ENCODE measurements at places on chromosomes 6 and 20. TPM values are rescaled to one million over a fixed set of nuclear protein-coding genes. Genes with fewer than 3 reads are reported as not detected.

GNAS-AS1 gene
- total RNA-seq: not detected

HTR1E gene
- total RNA-seq: not detected

SLC22A2 gene
- not detected for total RNA-seq

DNA sequence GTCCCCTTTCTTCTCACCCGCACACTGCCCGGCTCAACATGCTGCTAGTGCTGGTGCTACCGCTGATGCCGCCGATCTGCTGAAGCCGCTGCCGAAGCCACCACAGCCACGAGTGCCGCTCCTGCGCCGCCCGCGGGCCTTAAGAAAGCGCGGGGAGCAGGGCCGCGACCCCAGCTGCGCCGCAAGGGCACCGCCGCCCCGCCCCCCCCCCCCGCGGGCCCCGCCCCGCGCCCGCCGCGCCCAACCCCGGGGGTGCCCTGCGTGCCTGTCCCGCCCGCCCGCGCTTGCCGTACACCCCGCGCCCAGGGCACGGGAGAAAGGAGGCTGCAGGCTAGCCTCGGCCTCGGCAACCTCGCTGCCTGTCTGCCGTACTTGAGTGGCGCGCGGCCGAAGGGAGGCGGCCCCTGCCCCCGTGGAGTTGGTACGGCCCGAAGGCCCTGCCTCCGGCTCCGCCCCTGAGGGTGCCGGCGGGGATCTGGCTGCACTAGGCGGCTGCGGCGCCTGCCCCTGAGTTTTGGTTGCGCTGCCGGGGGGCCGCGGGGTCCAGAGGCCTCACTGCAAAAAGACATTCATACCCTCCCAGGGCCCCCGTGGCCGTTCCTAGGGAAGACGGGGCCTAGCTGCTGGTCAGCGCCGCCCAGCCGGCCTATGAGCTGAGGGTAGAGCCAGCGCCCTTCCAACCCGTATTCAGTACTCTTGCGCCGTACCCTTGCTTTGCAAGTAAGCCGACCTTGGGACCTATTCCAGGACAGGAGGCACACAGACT lies at the start of gene SOD2:
Gene SOD2, minus strand, starts transcription at position 114 of the 766 bp plus-strand sequence. Its CDS starts 74 bp downstream, at position 40.
- no peak for DNase-seq

- no peak for DNase-seq
These were observed 406.4 kb upstream of the PLCB4 start for GRCh38 chr20:8662433-8662954.

- DNase-seq: no peak
These were observed 91.7 kb upstream of the EPB41L1 start for GRCh38 chr20:36062799-36063198.

DNA sequence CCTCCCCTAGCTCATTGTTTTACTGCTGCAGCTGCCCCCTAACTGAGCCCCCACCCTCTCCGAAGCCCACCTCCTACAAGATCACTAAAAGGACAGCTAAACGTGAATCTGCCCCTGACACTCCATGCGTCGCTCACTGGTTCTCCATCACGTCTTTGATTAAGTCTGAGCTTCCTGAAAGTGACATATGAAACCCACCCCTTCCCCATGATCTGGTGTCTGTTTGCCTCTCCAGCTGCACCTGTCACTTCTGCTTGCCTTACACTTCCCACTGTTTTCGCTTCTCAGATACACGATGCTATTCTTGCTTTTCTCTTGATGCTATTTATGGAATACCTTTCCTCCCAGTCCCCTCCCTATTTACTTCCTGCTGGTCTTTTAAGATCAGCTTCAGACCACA lies 8.0 kb upstream of the PERP start:
- no peak for DNase-seq

TMEM244 gene
- total RNA-seq: not detected

- no peak for DNase-seq
These were observed 62.7 kb upstream of the BMP5 start for GRCh38 chr6:55937951-55938690.

DNA sequence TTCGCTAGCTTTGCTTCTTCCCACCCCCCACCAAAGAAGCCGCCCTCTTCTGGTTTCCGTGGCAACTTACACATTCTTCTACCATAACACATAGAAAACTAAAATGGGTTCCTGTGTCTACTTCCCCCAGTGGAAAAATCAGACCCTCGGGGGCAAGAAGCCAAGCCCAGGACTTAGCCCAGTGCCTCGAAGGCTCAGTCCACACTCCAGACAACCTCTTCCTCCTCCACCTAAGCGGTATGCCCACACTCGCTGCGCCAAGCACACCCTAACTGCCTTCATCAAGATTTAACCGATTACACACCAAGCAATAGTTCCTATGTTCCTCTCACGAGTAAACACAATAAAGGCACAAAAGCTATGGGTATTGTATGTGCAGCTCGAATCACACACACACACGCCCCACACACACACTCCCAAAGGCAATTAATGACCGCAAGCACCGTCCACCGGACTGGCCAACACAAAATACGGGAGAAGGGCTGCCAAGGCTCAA lies 537 bp downstream of the PPIL4 start:
- DNase-seq: no peak

DOK5 gene
- total RNA-seq: 1.5 TPM

GRCh38 chr6:35488517-35488862 lies 8.4 kb downstream of the TEAD3 start:
- DNase-seq: no peak

- DNase-seq: peak; percentile 94
These were observed 118.8 kb downstream of the FYN start for GRCh38 chr6:111754423-111754822.

ECT2L gene
- 0.12 TPM for total RNA-seq

LBP gene
- total RNA-seq: not detected

GRCh38 chr6:153980171-153980570 lies 58.9 kb upstream of the OPRM1 start:
- DNase-seq: no peak

DNA sequence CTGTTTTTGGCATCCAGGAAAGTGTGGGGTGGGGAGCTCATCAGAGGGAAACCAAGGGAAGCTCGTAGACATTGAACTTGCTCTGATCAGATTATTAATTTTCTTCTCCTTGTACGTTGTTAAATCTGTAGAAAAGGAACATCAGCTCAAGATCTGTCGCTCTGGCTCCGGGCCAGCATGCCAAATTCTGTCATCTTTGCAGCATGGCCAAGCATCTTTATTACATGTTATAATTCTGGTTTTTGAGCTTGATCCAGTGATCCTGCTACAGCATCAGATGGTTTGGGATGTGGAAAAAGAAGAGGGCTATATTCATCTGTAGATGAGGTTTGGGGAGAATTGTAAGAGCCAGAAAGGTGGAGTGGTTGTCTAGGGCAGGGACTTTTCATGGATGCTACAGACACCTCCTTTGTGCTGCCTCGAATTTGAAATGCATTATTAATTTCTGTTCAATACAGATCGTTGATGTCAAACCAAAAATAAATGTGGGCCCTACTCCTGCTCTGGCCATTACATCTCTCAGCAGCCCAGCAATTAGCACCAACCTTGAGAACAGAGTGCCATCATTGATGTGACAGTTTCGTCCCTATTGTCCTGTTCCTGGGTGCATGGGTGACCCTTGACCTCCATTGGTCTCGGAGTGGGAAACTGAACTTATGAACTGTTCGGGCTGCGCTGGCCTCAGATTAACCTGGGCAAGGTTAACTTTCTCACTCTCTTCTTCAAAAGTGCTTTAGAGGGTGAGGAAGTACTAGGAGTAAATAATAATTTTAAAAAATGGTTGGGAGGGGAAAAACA lies 250.8 kb downstream of the SOX4 start:
- DNase-seq: no peak
